ENCODE measurements at places on chromosomes 2 and 18. TPM values are rescaled to one million over a fixed set of nuclear protein-coding genes. Genes with fewer than 3 reads are reported as not detected.

- H3K27me3 ChIP-seq: no peaks in the 10 kb centered on the region
- DNase-seq: no peak
- H3K36me3 ChIP-seq: no peaks in the 10 kb centered on the region
- no peaks in the 10 kb centered on the region for H3K4me1 ChIP-seq
- H3K4me3 ChIP-seq: no peak overlapping the region
Measured at GRCh38 chr2:132468821-132469675, 52.4 kb downstream of the GPR39 start.

GRCh38 chr18:58400331-58400870 lies 228.5 kb downstream of the ALPK2 start:
- H3K4me1 ChIP-seq: peaks cover 12% of the 10 kb centered on the region
- no peaks in the 10 kb centered on the region for H3K36me3 ChIP-seq
- DNase-seq: no peak
- no peak overlapping the region for H3K27ac ChIP-seq

The GCKR gene
- total RNA-seq: not detected

The SCG2 gene
- total RNA-seq: not detected

The C2orf15 gene
- total RNA-seq: 3.9 TPM

DNA sequence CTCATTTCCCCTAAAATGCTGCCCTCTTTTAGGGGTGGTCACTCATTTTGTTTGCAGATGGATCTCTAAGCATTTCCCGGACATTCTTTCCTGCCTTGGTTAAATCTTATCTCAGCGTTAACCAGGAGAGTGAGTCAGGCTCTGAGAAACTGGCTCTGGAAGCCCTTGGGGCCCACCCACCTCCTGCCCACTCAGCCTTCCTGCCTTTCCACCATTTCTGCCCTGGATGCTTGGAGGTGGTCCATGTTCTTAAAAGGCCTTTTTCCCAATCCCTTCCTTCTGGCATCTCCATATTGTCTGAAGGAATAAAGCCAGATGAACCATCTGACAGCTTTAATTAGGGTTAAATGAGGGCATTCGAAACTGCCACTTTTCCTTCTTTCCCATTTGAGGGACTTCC lies 9.5 kb downstream of the HK2 start:
- H3K36me3 ChIP-seq: no peaks in the 10 kb centered on the region
- H3K4me3 ChIP-seq: peak overlapping the region; percentile 68
- DNase-seq: no peak
- H3K27me3 ChIP-seq: no peaks in the 10 kb centered on the region
- peaks cover 41% of the 10 kb centered on the region for H3K4me1 ChIP-seq

The TUBA3E gene
- total RNA-seq: not detected

DNA sequence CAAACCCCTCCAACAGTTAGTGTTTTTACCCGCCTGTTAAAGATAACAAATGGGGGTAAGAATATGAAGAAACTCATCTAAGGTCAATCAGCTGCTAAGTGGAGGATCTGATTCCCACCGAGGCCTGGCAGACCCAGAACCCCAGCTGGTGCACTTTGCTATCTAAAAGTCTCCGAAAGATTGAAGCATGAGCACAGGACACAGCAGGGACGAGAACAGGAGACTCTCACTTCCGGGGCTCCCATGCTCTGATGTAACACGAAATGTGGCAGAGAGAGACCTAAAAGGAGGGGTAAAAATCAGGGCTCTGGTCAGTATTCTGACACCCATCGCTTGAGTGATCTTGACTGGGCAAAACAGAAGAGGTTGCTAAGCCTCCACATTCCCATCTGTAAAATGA lies 119.7 kb downstream of the PDCL3 start:
- no peaks in the 10 kb centered on the region for H3K27me3 ChIP-seq
- no peaks in the 10 kb centered on the region for H3K36me3 ChIP-seq
- no peak for DNase-seq
- H3K4me3 ChIP-seq: no peak overlapping the region
- peaks cover 25% of the 10 kb centered on the region for H3K4me1 ChIP-seq
- no peak overlapping the region for H3K27ac ChIP-seq

The MARS2 gene
- total RNA-seq: 15.7 TPM

GRCh38 chr2:179771791-179772190 lies 89.6 kb downstream of the ZNF385B start:
- no peaks in the 10 kb centered on the region for H3K36me3 ChIP-seq
- no peak overlapping the region for H3K27ac ChIP-seq
- no peaks in the 10 kb centered on the region for H3K4me1 ChIP-seq
- no peak for DNase-seq

GRCh38 chr18:48824231-48824970 lies 126.4 kb downstream of the SMAD7 start:
- DNase-seq: no peak
- no peaks in the 10 kb centered on the region for H3K27me3 ChIP-seq
- no peak overlapping the region for H3K4me3 ChIP-seq
- H3K27ac ChIP-seq: no peak overlapping the region

- no peaks in the 10 kb centered on the region for H3K36me3 ChIP-seq
- H3K4me1 ChIP-seq: no peaks in the 10 kb centered on the region
- H3K4me3 ChIP-seq: no peak overlapping the region
- DNase-seq: no peak
Measured at GRCh38 chr18:27211569-27211968, 26.5 kb upstream of the CHST9 start.

DNA sequence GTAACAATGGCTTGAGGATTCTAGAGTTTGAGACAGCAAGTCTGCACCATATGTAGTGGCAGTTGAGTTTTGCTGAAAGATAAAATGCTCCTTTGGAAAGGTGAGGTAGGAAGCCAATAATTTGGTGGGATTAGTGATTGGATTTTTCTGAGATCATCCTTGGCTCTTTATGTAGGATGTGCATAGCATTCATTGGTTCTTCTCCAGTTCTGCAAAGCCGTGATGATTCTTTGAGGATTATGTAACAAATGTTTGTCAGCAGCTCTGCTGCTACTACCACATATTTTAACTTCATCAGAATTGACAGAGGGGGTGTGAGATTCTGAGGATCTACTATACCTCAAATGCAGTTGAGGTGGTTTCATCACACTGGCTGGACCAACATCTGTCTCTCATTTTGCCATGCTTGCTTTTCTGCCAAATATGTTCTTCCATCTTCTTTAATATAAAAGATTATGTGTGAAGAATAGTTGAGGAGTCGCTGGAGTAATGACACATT lies 188.9 kb upstream of the RASGRP3 start:
- no peaks in the 10 kb centered on the region for H3K4me1 ChIP-seq
- H3K36me3 ChIP-seq: no peaks in the 10 kb centered on the region
- H3K4me3 ChIP-seq: no peak overlapping the region
- no peak overlapping the region for H3K27ac ChIP-seq

DNA sequence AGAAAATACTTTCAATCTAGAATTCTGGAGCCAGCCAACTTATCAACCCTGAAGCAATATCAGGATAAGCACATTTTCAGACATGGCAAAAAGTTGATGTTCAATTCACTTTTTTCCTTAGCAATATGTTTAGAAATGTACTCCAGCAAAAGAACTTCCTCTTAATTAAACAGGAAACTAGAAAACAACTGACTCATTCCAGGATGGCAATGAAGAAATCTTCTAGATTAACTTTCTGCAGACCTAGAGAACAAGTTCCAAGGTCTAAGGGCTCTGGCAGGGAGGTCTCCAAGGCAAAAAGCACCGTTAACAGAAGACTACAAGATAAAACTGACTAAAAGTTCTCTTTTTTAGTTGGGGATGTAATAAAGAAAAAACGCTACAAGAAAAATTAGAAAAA lies 69.2 kb upstream of the VWC2L start:
- DNase-seq: no peak
- no peak overlapping the region for H3K4me3 ChIP-seq
- H3K27me3 ChIP-seq: no peaks in the 10 kb centered on the region

GRCh38 chr2:120525056-120526046 lies 179.4 kb downstream of the INHBB start:
- no peaks in the 10 kb centered on the region for H3K36me3 ChIP-seq
- H3K27ac ChIP-seq: no peak overlapping the region
- no peak overlapping the region for H3K4me3 ChIP-seq
- no peak for DNase-seq

DNA sequence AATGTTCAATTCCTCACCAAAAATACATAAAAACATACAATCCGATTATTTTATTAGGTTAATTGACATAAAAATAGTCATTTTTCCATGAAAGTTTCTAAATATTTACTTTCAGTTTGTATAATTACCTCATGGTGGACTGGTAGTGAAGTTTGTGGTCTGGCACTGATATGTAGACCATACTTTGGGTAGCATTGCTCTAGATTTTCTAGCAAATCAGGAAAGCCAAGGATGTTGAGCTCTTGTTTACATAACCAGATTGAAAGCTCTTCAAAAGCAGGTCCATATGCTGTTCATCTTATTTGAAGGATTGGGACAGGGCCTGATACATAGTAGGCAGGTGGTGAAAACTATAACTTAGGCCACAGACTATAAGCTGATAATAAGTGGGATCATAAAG lies 61.8 kb downstream of the COMMD1 start:
- H3K27me3 ChIP-seq: no peaks in the 10 kb centered on the region
- DNase-seq: no peak
- H3K36me3 ChIP-seq: no peaks in the 10 kb centered on the region
- H3K4me1 ChIP-seq: peaks cover 3% of the 10 kb centered on the region
- no peak overlapping the region for H3K27ac ChIP-seq

The MYCN gene
- 0.58 TPM for total RNA-seq

The GPR75 gene
- 5.4 TPM for total RNA-seq

DNA sequence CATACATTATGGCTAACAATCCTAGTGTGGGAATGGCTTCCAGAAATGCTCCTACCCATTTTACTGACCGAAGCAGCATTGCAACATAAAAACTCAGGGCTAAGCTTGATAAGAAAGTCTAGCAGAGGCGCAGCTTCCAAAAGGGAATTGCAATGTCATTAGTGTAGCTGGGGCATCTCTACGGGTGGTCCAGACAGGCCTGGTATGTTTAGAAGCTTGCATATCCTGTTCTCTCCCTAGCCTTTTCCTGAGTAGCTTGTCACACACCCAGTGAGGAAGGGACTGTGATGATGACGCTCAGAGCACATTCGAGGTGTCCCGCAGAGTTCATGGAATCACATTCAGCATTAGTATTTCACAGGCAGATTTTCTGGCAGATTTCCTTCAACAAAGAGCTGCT lies 38.0 kb upstream of the COL5A2 start:
- no peak overlapping the region for H3K27ac ChIP-seq
- H3K36me3 ChIP-seq: no peaks in the 10 kb centered on the region
- H3K27me3 ChIP-seq: no peaks in the 10 kb centered on the region
- no peaks in the 10 kb centered on the region for H3K4me1 ChIP-seq
- H3K4me3 ChIP-seq: no peak overlapping the region

The CDH2 gene
- total RNA-seq: not detected

The C1QL2 gene
- total RNA-seq: not detected

The REG3G gene
- total RNA-seq: not detected

DNA sequence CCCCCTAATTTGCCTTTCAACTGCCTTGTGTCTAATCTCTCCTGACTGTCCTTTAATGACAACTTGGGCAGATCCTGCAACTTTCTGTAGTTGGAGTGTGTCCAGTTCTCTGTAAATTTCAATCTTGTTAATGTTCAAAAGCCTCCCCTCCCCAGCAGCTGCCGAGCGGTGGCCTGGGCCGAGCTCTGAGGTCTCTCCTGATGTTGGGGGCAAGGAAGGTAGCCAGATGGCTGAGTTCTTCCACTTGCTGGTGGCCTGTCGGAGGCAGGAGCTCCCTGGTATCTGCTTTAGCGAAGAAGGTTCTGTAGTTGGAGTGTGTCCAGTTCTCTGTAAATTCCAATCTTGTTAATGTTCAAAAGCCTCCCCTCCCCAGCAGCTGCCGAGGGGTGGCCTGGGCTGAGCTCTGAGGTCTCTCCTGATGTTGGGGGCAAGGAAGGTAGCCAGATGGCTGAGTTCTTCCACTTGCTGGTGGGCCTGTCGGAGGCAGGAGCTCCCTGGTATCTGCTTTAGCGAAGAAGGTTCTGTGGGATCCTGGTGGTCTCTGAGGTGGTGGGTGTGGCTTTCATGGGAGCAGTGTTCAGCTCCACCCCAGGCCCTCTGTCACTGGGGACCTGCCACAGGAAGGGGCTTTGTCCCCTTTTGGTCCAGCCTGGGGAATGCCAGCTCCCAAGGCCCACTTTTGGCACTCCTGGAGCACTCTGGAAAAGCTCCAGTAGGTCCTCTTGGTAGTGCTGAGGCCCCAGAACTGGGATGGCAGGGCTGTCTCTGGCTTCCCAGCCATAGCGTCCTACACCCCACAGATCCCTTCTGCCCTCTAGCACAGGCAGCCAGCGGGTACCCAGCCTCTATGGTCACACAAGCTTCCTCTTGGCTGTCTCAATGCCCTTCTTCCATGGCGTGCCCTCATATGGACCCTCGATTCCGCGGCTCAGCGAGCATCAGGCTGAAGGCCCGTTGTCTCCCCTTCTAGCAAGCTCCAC lies 211.9 kb downstream of the ALPK2 start:
- H3K4me1 ChIP-seq: no peaks in the 10 kb centered on the region
- H3K36me3 ChIP-seq: no peaks in the 10 kb centered on the region
- peaks cover 3% of the 10 kb centered on the region for H3K27me3 ChIP-seq
- no peak overlapping the region for H3K4me3 ChIP-seq
- H3K27ac ChIP-seq: no peak overlapping the region

GRCh38 chr2:146374505-146374904 lies 1470.3 kb upstream of the ACVR2A start:
- H3K27me3 ChIP-seq: no peaks in the 10 kb centered on the region
- no peak for DNase-seq
- no peaks in the 10 kb centered on the region for H3K36me3 ChIP-seq
- H3K27ac ChIP-seq: no peak overlapping the region
- no peak overlapping the region for H3K4me3 ChIP-seq

The NFATC1 gene
- total RNA-seq: 50.2 TPM

DNA sequence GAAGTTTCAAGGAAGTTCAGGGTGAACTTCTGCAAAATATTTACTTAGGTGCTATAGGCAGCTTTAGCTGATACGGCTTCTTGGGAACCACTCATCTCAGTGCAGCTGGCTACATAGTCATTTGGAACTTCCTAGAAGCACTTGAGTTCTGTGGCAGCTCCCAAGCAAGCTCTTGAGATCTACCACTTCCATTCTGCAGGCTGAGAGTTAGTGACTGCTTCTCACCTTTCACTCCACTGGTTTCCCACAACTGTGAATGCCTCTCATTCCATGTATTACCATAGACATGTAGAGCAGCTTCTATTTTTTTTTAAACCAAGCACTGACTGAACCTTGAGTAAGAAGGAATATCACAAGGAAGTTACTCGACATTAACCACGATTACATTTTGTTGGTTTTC lies 994.1 kb upstream of the ACVR2A start:
- H3K4me3 ChIP-seq: no peak overlapping the region
- H3K27me3 ChIP-seq: no peaks in the 10 kb centered on the region
- H3K4me1 ChIP-seq: no peaks in the 10 kb centered on the region
- H3K36me3 ChIP-seq: no peaks in the 10 kb centered on the region
- H3K27ac ChIP-seq: no peak overlapping the region
- DNase-seq: no peak

The EVX2 gene
- total RNA-seq: not detected

DNA sequence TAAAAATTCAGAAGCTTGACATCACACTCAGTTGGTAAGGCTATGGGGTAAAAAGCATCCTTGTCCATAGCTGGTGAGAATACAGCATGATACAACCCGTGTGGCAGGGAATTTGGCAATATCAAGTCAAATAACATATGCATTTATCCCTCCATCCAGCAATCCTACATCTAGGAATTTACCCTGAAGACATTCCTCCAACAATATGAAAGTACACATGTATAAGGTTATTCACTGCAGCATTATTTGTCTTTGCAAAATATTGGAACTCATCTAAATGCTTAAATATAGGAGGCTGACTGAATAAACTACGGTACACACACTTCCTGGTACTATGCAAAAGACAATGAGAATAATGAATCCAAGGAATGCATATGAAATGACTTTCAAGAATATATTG lies 101.0 kb downstream of the MEP1B start:
- no peak overlapping the region for H3K4me3 ChIP-seq
- H3K36me3 ChIP-seq: no peaks in the 10 kb centered on the region
- H3K27me3 ChIP-seq: peaks cover 11% of the 10 kb centered on the region
- no peak overlapping the region for H3K27ac ChIP-seq
- no peaks in the 10 kb centered on the region for H3K4me1 ChIP-seq

Data from naive thymus-derived CD8-positive, alpha-beta T cell (primary cell).